Amniotic epithelial cell (primary cell): ENCODE measurements at places on chromosomes 6 and 20.

- peak; percentile 7 for DNase-seq
Observed at GRCh38 chr20:5908981-5909380, 41.4 kb downstream of the TRMT6 start.

- DNase-seq: no peak
Observed at GRCh38 chr6:150616586-150616985, 16.9 kb downstream of the PLEKHG1 start.

- DNase-seq: no peak
Observed at GRCh38 chr6:148543540-148543939, 200.9 kb downstream of the SASH1 start.

- DNase-seq: no peak
Observed at GRCh38 chr6:99216959-99217358, 132.5 kb downstream of the FAXC start.

DNA sequence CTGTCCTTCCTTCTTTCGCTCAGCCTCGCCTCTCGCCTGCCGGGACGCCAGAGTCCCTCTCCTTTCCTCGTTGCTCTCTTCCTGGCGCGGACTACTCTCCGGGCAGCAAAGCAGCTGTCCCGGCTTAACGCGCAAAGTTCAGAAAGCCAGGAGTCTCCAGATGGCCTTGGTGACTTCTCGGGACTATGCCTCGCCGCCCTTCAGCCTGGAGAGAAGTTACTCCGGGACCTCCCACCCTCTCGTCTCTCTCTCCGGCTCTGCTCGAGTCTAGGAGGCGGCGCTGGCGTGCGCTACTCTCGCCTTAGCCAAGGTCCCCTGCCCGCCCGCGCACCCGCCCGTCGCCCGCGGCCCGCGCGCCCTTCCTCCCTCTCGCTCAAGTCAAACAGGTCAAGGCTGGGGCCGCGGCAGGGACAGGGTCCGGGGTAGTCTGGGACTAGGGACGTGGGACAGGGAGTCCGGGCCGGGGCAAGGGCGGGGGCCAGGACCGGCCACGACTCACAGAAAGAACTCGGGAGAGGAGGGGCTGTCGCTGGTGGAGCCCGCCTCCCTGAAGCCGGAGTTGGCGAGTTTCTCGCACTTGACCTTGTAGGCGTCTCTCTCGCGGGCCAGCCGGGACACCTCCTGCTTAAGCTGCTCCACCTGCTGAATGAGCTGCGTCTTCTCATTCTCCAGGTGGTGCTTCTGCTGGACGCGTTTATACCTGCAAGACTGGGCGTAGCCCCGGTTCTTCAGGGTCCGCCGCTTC lies 1.5 kb downstream of the MAFB start:
- DNase-seq: no peak

DNA sequence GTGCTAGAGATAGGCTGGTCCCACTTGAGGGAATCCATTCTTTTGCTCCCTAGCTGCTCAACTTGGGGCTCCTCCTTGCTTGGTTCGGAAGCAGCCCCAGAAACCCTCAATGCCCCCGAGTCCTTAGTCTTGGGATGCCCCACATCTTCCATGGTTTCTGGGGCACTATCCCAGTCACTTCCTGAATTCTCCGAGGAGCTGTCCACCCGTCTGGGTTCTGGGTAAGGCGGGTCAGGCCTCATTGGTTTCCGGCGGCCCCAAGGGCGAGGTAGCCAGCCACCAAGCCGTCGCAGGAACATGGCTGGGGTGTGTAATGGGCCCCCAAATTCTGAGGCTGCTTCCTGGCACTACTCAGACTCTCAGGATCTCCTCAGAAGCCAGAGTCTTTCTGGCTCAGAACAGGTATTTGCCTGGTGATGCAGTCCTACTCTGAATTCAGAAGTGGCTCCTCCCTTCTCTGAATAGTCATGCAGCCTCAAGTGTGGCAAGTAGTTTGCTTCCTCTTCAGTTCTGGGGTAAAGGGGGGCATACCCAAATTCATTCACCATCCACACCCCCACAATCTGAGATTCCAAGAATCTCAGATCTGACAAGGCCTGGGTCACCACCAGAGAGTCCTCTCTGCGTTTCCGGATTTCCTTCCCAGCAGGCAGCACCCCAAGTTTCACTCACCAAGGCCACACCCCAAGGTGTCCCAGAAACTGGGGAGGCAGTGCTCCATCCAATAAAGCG lies 763 bp downstream of the C6orf47 start:
- peak; percentile 32 for DNase-seq

DNA sequence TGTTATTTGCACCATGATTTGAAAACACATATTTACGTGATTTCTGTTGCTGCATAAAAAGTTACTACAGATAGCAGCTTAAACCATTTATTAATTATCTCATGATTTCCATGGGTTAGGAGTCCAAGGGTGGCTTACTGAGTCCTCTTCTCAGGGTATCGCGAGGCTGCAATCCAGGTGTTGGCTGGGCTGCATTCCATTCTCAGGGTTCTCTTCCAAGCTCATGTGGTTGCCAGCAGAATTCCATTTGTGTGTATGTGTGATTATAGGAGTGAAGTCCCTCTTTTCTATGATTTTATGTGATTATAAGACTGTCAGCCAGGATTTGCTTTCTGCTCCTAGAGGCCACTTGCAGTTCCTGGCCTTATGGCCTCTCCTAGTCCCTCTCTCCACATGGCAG lies 135.1 kb downstream of the FAM83B start:
- DNase-seq: peak; percentile 58

DNA sequence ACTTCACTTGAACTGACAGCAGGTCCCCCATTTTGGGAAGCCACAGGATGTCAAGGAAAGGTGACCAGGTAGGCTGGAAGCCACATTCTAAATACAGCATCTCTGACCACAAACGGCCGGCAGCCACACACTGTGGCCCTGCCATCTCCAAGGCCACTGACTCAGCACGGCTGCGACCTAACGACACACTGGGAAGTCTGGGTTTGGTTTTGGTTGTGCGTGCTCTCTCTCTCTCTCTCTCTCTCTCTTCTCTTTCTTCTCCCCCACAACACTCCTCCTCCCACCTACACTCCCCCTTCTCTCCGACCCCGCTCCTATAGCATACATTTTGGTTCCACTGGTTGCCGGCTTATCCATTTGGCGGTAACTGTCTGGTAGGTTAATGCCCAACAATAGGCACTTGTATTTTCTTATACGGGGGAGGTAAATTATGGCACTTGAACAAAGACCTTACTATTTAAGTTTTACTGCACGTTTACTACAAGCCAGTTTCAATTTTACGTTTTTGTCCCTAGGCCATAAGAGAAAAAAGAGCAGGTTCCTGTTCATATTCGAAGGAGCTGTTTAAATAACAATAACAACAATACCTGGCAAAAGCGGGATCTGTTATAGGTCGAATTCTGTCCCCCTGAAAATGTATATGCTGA lies 103.6 kb downstream of the GMDS start:
- no peak for DNase-seq

- DNase-seq: no peak
Observed at GRCh38 chr6:122712093-122712447, 67.4 kb upstream of the FABP7 start.

DNA sequence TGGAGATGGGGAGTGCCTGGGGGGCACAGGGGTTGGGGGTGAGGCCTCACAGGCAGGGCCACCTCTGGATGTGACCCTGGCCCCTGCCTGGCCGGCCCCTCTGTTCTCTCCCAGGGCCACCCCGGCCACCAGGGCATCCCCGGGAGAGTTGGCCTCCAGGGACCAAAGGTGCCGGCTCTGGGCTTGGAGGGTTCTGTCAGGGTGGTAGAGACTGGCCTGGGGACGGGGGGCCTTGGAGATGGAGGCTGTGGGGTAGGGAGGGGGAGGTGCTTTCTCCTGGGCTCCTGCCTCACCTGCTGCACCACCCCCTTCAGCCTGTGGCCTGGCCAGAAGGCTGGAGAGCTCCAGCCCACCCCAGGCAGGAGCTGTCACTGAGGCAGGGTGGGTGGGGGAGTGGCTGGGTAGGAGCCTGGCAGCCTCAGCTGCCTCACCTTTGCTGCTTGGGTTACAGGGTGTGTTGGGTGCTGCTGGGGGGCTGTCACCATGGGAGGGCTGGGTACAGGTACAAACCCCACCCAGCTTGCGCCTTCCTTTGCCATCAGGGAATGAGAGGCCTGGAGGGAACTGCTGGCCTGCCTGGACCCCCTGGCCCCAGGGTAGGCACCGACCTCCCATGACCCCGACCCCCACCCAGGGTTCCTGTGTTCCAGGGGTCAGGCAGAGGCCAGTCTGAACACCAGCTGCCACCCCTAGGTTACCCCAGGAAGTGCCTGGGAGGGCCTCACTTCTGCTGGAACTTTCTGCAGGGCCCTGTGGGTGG lies 32.7 kb downstream of the COL20A1 start:
- DNase-seq: no peak

DNA sequence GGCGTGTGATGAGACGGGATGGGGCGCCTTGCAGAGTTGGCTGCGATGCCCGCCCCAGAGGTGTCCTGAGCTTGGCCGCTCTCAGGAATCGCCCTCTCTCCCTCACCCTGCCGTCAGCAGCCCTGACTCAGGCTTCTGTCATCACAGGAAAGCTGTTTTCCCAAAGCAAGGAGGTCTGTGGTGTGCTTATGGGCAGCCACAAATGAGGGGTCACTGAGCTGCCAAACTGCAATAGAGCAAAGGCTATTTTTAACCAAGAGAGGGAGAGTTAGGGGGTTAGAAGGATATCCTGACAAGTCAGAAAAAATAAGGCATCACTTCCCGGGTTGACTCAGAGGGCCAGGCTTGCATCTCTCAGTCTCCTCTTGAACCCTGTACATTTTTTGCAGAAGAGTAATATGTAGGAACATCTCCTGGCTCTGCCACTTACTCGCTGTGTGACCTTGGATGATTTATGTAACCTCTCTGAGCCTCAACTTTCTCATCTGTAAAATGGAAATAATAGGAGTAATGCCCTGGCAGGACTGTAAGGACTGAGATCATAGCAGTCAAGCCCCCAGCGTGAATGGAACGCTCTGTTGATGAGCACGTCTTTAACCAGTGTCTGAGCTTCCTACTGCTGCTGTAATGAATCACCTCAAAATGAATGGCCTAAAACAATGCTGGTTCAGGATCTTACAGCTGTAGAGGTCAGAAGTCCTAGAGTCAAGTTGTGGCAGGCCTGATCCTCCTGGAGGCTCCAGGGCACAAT lies 181.9 kb downstream of the NFATC2 start:
- peak; percentile 99 for DNase-seq

- peak; percentile 49 for DNase-seq
Observed at GRCh38 chr6:24524805-24525204, 30.0 kb downstream of the ALDH5A1 start.

- DNase-seq: peak; percentile 73
Observed at GRCh38 chr20:21325296-21325695, 22.2 kb downstream of the XRN2 start.

- no peak for DNase-seq
Observed at GRCh38 chr6:37032239-37032638, 26.8 kb downstream of the FGD2 start.

GRCh38 chr6:24833711-24834386 lies 35.1 kb upstream of the ARMH2 start:
- no peak for DNase-seq

DNA sequence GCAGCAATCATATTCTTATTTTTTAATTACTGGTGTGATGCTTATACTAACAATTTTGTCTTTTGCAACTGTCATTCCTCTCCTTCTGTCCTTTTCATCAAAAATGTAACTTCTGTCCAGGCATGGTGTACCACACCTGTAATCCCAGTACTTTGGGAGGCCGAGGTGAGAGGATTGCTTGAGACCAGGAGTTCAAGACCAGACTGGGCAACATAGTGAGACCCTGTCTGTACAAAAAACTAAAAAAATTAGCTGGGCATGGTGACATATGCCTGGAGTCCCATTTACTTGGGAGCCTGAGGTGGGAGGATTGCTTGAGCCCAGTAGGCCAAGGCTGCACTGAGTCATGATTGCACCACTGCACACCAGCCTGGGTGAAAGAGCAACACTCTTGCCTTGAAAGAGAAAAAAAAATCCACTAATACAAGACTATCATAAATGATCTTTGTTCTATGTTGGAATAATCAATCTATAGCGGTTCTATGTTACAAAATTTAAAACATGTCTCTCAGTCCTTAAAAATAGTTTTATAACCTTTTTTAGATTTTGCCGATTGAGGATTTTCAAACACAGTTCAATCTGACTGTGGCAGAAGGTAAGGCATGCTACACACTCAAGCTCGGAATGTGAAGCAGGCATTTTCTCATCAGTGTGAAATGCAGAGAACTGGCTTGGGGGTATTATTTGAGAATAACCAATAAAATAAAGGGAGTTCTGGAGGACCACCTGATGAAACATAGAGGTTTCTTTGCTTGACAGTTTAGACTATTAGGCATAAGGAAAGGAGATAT lies 70.4 kb downstream of the ENPP1 start:
- DNase-seq: peak; percentile 74

DNA sequence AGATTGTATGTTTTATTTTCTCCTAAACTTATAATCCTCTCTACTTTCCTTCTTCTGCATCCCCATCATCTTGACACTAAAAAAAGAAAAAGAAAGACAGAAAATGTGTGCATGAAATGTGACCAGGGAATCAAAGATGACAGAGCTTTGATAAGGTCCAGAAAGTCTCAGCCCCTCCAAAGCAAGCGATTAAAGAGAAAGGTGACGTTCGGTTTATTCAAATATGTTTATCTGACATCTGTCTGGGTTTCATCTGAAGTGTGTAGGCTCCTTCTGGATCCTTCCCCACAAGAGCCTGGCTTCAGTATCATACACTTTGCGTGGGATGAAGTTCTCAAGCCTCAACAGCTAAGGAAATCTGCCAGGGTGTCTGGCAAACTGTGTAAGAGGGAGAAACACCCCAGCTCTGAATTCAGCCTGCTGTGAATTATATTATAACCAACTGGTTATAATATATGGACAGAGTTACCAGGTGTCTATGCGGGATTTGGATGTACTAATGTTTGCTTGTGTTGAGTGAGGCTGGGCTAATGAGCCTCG lies 263.0 kb downstream of the ZNF217 start:
- no peak for DNase-seq

DNA sequence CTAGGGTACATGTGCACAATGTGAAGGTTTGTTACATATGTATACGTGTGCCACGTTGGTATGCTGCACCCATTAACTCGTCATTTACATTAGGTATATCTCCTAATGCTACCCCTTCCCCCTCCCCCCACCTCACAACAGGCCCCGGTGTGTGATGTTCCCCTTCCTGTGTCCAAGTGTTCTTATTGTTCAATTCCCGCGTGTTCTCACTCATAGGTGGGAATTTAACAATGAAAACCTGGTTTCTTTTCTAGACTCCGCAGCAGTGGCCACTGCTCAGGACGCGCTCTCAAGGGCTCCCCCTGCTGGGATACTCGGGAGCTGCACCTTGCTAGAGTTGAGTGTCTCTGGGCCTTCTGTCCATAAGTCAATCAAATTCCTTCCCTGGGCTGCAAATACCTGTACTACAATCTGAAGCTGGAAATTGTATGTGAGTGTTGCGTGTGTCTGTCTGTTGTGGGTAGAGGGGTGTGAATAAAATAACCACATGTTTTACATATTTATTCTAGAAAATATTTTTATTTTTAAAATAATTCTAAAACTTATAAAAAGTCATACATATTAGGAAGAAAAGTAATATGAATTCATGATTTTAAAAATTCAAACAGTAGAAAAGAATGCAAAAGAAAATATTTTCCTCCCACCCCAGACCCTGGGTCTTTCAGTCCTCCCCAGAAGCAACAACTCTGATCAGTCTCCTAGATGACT lies 8.2 kb upstream of the CEP250 start:
- peak; percentile 67 for DNase-seq
